ENCODE measurements at places on chromosomes 3 and 15.

- no peak overlapping the region for H3K4me3 ChIP-seq
- no peaks in the 10 kb centered on the region for H3K4me1 ChIP-seq
- H3K27ac ChIP-seq = no peak overlapping the region
- no peak for DNase-seq
These were observed 911.6 kb upstream of the ARPP21 start for GRCh38 chr3:34727700-34728099.

GRCh38 chr15:61857169-61857829 is 202.9 kb downstream of the VPS13C start:
- no peak overlapping the region for H3K4me3 ChIP-seq
- H3K36me3 ChIP-seq = peaks cover 4% of the 10 kb centered on the region

- H3K4me1 ChIP-seq = no peaks in the 10 kb centered on the region
- no peak for DNase-seq
These were observed 28.3 kb upstream of the GPD1L start for GRCh38 chr3:32078085-32078634.

GRCh38 chr3:117820658-117821299 is 1111.2 kb downstream of the TUSC7 start:
- no peaks in the 10 kb centered on the region for H3K27me3 ChIP-seq
- no peak overlapping the region for H3K4me3 ChIP-seq
- no peak overlapping the region for H3K27ac ChIP-seq
- H3K36me3 ChIP-seq = no peaks in the 10 kb centered on the region

DNA sequence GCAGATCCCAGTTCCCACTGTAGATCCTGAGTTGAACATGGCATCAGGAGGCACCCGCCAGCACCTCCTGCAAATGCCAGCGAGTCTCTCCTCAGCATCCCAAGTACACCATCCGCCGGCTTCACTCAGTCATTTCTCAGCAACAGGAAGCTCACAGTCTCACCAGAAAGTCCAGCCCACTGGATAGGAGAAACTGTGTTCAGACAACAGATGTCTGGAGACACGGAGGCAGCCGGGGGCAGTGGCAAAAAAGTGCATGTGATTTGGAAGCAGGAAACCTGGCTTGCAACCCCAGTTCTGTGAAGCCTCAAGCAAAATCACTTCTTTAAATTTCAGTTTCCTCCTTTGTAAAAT is 68.7 kb downstream of the SRGAP3 start:
- no peak for DNase-seq
- H3K27me3 ChIP-seq = no peaks in the 10 kb centered on the region
- H3K4me3 ChIP-seq = peak overlapping the region; percentile 42
- H3K4me1 ChIP-seq = peaks cover 26% of the 10 kb centered on the region
- H3K36me3 ChIP-seq = no peaks in the 10 kb centered on the region

DNA sequence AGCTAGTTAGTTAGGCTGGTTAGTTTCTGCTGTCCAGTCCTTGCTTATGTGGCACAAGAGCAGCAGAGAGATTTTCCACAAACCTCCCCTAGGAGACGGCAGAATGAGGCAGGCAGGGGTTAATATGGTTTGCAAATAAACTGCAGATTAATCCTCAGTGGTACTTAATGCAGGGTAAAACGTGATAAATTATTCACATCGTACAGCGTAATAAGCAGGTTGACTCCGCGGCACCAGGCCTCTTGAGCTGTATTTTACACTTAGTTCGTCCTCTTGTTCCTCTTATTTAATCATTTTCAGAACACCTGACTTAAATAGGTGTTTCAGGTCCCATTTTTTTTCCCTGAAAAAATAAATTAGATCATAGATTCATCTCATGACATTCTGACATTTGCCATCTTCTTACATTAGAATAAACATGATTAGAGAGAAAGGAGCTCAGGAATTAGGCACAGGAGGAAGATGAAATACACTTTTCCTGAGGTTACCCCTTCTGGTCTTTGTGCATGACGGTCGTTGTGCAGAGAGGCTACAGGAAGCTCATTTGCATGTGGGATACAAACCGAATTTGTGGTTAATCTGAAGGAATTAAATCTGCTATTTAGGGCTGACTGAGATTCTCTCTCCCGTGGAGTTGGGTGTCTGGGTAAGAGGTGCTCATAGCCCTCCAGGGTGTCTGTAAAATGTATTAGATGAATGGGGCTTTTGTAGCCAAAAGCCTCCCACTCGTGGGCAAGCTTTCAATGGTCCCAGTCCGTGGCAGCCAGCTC is 27.1 kb upstream of the VPS8 start:
- H3K4me3 ChIP-seq = no peak overlapping the region
- no peak overlapping the region for H3K27ac ChIP-seq
- peaks cover 22% of the 10 kb centered on the region for H3K4me1 ChIP-seq
- no peak for DNase-seq
- no peaks in the 10 kb centered on the region for H3K36me3 ChIP-seq
- peaks cover 21% of the 10 kb centered on the region for H3K27me3 ChIP-seq

DNA sequence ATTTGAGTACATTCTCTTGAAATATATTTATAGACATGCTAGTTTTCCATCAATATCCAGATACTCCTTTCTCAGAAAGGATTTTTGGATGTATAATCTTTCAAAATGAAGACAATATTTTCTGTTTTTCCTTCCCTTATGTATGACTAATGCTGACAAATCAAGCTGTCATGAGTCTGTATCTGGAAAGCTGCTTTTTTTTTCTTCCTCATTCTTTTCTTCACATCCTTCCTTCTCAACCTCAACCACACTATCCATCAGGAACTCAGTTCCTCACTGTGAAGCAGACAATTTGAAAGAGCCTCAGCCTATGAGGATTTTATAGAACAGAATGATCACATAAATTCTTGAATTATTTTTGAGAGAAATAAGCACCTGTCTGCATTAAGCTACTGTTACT is 335.9 kb upstream of the EPHA6 start:
- no peak for DNase-seq
- no peaks in the 10 kb centered on the region for H3K27me3 ChIP-seq
- H3K4me1 ChIP-seq = no peaks in the 10 kb centered on the region
- H3K36me3 ChIP-seq = no peaks in the 10 kb centered on the region

- no peak overlapping the region for H3K27ac ChIP-seq
- no peaks in the 10 kb centered on the region for H3K27me3 ChIP-seq
- H3K36me3 ChIP-seq = peaks cover 5% of the 10 kb centered on the region
These were observed 19.0 kb downstream of the MESD start for GRCh38 chr15:80970658-80971057.

DNA sequence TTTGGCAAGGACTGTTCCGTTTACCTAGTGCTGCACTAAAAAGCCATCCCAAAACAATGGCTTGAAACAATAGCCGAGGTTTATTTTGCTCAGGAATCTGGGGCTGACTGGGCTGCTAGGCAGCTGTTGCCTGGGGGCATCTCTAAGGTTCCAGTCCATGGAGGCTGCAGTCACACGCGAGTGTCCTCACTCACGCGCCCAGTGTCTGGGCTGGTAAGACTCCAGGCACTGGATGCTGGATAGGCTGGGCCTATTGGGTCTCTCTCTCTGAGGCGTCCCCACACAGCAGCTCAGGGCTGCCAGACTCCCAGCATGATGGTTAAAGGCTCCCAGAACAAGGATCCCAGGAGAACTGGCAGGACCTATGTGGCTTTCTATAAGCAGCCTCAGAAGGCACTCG is 34.2 kb downstream of the ALS2CL start:
- H3K4me3 ChIP-seq = no peak overlapping the region
- DNase-seq = no peak
- no peak overlapping the region for H3K27ac ChIP-seq
- no peaks in the 10 kb centered on the region for H3K27me3 ChIP-seq

DNA sequence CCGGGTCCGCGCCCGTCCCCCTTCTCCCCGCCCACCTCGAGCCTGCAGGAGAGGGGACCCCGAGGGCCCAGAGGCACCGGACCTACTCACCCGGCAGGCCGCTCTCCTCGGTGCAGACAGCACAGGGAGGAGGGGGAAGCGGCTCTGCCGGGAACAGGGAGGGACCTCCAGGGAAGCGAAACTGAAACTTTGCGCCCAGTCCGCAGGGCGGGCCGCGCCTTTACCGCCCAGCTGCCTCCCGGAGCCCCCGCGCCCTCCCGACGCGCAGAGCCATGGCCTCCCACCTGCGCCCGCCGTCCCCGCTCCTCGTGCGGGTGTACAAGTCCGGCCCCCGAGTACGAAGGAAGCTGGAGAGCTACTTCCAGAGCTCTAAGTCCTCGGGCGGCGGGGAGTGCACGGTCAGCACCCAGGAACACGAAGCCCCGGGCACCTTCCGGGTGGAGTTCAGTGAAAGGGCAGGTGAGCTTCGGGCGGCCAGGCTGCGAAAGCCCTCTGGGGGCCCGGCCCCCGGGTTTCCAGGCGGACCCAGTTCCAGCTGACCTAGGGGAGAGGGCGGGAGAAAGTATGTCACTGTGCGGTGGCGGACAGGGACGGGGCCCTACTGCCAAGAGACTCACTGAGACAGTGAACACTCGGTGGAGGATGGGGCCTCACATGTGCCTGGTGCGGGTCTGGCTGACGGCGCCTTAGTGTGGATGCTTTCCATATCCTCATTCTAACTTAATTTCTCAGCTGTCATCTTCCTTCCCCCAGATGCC is at the start of the genes DTX3L and PARP9:
DTX3L (plus strand) TSS at position 184 of the 758 bp plus-strand sequence; CDS start at position 273, 89 bp downstream.
PARP9 (minus strand) TSS at position 146 of the 758 bp plus-strand sequence. CDS start 4,680 bp downstream, outside the sequence.
- H3K4me1 ChIP-seq = peaks cover 82% of the 10 kb centered on the region
- DNase-seq = peak; percentile 84
- peaks cover 27% of the 10 kb centered on the region for H3K36me3 ChIP-seq
- H3K27ac ChIP-seq = peak within 1 kb of the TSS; percentile 97
